Fibroblast of skin of back (primary cell): ENCODE measurements at places on chromosomes 13 and 19.

GRCh38 chr19:55197528-55197927 lies 11.8 kb downstream of the PTPRH start:
- DNase-seq: no peak

DNA sequence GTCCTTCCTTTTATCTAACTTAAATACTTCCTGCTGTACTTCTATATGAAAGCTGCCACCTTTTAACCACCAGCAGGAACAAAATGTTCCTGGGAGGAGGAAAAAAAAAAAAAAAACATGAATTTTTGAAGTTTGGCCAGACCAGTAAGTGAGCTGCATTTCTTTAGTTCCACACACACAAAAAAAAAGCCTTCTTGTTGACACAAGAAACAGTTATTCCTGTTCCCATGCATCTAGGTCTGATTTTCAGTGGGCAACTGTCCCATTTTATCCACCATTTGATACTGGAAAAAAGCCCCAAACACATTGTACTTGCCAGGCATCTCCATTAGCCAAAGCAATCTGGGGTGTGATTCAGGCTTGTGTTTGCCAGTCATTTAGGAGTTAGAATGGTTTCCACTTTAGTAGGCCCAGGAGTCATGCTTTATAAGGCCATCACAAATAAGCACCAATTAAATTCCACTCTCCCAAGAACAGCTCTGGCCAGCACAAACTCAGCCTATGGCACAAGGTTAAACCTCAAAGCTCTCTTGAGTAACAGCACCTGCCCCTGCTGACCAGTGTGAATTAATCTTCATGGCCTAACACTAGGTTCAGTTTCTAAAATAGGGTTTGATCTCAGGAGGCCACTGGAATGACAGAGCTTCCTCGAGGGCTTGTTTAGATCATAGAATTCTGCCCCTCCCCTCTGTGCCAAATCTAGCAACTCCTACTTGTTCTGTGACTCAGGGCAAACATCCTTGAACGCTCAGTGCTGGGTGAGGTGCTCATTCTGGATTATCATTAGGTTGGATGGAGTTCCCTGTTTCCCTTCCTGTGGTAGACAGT lies 67.1 kb downstream of the NUFIP1 start:
- peak; percentile 88 for DNase-seq

- peak; percentile 63 for DNase-seq
Observed at GRCh38 chr13:75812751-75813181, 176.6 kb downstream of the LMO7 start.

DNA sequence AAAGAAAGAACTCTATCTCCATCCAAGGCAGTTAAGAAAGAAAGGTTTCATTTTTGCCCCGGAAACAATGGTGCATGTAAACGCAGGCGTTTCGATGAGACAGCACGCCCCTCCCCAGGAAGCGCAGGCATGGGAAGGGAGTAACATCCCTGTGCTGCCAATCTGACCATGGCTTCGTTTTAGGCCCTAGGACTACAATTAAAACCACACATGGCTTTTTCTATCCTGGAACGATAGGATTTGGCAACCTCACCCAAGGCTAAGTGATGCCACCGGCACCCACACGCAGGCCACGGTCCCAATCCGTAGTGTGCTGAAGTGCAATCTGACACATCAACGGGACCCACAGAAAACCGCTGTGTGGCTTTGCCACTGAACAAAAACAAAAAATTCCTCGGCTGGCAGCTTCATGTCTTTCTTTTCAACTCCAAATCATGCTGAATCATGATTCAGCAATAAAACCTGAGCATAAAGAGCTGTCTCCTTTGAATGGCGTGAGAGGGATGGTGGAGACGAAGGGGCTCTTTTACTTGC lies 24.2 kb downstream of the RANBP3 start:
- peak; percentile 64 for DNase-seq

- DNase-seq: no peak
Observed at GRCh38 chr13:33832872-33833271, 14.9 kb downstream of the RFC3 start.

DNA sequence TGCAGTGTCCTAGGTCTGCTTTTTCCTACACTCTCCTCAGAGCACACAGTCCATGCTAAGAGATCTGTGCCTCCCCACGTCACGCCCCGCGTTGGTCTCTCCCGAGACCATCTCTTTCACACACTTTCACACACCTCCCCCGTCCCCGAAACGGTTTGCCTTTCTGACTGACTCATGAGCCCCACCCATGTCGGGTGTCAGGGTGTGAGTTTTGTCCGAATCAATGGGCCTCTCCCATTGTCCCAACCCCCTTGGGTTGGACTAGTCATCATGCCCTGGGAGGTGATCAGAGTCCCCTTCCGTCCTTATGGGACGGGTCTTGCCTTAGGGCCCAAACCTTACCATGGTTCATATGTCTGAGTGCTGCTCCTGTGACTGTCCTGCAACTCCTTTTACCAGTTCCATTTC lies 214.0 kb upstream of the HTR2A start:
- DNase-seq: no peak

GRCh38 chr19:28210886-28211285 lies 1002.1 kb downstream of the UQCRFS1 start:
- no peak for DNase-seq

DNA sequence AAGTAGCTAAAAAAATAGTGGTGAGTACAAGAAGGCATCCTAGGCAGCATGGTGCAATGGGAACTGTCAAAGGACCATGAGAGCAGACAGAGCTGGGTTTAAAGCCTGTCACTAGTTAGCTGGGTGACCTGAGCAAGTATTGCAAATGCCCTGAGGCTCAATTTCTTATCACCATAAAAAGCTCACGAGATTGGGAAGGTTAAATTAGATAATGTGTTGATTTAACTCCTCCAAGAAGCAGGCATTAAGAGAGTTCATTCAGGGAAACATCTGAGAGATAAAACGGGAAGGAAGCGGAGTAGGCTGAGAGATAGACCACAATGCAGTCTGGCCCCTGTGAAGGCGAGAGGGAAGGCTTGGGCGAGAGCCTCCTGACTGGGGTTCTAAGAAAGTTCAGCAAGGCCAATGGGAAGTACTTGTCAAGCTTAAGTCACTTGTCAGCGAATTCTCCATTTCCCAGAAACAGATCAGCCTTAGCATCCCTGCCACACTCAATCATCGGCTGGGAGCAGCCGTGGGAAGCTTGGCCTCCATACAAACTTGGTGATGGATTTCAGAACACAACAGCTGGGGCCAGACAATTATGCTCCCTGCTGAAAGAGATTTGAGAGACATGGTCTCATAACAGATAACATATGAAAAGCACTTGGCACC lies 105.5 kb downstream of the POU4F1 start:
- DNase-seq: no peak

DNA sequence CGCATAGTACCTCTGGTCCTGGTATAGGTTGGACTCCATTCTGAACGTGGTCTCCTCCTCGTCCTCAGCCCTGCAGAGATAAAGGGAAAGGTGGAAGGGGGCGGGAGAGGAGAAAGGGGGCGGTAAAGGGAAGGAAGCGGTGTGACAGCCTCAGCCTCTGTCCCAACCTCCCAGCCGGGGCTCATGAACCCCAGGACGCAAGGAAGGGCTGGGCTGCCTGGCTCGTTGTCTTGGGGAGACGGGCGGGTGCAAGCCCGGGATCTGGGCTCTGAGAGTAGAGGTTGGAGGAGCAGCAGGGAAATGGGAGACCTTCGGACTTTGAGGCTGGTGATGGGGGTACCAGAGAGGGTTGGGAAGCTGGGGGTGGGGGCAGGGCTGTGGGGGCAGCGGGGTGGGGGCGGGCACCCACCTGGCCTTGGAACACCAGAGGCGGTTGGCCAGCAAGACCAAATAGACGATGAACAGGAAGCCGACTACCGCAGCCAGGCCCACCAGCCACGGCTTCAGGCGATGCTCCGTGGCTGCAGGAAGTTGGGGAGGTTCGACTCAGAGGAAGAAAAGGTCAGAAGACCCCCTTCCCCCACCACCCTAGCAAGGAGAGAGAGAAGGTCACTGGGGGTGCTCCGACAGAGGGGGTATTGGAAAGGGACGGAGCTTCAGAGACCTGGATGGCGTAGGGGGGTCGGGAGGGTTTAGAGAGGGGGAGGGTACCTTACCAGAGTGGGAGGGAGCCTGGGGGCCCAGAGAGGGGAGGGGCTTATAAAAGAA lies 1.7 kb downstream of the SMIM24 start:
- no peak for DNase-seq

- no peak for DNase-seq
Observed at GRCh38 chr19:34500656-34501120, 19.1 kb downstream of the WTIP start.

GRCh38 chr19:8806661-8807060 lies 25.4 kb downstream of the ZNF558 start:
- DNase-seq: no peak

DNA sequence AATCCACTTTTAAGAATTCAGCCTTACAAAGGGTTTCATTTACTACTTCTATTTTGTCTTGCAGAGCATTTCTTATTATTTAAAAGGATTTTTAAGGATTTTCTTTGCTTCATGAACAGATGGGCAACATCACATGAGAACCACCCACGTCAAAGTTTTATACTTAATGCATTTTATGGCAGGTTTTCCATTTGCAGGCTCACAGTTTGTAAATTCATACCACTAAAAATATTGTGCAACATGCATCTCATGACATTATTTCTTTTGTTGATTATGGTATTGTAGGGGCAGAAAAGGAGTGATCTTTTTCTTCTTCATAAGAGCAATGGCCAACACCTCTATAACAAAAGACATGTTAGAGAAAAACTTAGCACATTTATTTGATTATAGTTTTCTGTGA lies 554.0 kb upstream of the SPRY2 start:
- DNase-seq: no peak

DNA sequence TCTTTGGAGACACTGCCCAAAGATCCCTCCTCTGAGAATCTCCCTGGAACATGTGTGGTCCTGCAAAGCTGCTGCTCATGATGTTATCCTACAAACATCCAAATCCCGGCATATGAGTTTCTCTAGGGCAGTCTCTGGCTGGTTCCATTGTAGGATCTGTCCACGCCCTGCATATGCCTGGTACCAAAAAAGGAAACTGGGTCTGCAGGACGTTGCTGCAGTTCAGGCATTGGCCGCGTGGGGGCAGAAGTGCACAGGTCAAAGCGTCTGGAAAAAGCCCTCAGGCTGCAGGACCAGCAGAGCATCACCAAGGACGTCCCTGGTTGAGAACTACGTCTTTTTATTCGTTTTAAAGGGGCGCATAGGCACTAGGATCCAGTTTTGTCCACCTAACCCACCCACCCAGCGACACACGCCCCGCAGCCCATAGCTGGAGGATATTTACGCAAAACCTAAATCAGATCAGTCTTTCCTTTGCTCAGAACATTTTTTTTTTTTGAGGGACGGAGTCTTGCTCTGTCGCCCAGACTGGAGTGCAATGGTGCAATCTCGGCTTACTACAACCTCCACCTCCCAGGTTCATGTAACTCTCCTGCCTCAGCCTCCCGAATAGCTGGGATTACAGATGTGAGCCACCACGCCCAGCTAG lies 12.9 kb upstream of the ZNF564 start:
- peak; percentile 88 for DNase-seq

DNA sequence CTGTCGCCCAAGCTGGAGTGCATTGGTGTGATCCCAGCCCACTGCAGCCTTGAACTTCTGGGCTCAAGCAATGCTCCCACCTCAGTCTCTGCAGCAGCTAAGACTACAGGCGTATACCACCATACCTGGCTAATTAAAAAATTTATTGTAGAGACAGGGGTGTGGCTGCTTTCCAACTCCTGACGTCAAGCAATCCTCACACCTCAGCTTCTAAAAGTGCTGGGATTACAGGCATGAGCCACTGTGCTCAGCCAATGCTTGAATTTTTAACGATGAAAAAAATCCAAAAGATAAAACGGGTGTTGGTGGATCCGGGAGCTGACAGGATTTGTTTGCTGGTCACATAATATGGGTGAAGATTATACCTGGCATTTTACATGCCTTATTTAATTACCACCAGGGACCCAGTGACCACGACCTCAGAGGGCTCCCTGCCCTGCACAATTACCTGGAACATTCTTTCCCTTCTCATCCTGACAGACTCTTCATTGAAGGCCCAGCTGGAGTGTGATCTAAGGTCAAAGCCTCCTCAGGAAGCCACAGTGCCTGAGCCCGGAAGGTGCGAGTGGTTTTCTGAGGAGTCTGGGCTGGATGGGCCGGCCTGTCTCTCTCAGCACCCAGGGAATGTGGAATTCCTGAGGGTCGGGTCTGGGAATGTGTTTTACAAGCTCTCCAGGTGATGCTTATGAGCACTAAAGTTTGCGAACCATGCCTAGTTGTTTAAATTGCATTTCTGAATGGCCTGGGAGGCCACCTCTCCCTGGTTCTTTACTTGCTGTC lies 193.3 kb downstream of the USP12 start:
- DNase-seq: no peak

DNA sequence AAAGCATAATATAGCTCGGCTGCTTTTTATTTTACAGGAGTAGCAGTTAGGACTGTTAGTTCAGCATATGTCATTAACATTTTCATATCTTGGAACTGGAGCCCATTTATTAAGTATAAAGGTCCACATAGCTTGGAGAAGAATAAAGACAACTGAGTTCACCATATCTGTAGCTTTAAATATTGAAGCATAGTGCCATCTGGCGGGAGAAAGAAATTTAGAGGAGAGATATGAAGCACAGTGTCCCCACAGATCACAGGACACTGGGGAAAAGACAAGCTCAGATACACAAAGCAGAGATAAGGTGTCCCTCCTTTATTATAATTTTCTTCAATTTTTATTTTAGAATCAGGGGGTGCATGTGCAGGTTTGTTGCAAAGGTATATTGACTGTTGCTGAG lies 104.7 kb upstream of the FREM2 start:
- DNase-seq: peak; percentile 47

GRCh38 chr13:95267662-95268342 lies 33.4 kb downstream of the ABCC4 start:
- peak; percentile 79 for DNase-seq

GRCh38 chr13:60114499-60115028 lies 49.2 kb downstream of the DIAPH3 start:
- DNase-seq: no peak

GRCh38 chr19:45336696-45337251 lies 3.8 kb upstream of the KLC3 start:
- no peak for DNase-seq

- DNase-seq: no peak
Observed at GRCh38 chr19:4278419-4279266, at the start of gene SHD. SHD (plus strand) TSS chr19:4279266; CDS start chr19:4280064, 798 bp downstream.

- DNase-seq: peak; percentile 23
Observed at GRCh38 chr19:44212866-44213346, 574 bp downstream of the ZNF227 start.

GRCh38 chr19:39264306-39265290 lies 3.6 kb upstream of the IFNL2 start:
- DNase-seq: no peak

GRCh38 chr19:10826231-10826630 lies 9.8 kb downstream of the TMED1 start:
- no peak for DNase-seq

DNA sequence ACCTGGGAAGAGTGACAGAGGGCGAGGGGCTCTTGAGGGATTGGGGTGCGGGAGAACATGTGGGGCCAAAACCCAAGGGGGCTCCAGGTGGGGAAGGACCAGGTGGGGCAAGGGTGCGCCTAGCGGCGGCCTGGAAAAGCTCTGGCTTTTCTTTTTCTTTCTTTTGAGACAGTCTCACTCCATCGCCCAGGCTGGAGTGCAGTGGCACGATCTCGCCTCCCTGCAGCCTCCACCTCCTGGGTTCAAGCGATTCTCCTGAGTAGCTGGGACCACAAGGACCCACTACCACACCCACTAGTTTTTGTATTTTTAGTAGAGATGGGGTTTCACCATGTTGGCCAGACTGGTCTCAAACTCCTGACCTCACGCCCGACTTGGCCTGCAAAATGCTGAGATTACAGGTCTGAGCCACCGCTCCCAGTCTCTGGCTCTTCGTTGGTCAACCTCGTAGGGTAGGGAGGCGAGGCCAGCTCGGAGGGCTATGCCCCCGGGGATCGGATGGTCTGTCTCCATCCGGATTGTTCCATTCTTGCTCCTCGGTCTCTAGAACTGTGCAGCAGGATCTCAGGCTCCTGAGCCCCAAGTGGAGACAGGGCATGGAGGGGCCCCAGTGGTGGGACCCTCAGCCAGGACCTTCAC lies 3.7 kb downstream of the GADD45B start:
- DNase-seq: no peak
